Stimulated activated CD8-positive, alpha-beta memory T cell treated with anti-CD3 and anti-CD28 coated beads, Interleukin-15, amount 100 ng/mL, for 48 hours (primary cell): ENCODE measurements at places on chromosomes 3 and 15.

GRCh38 chr15:84833447-84834228 lies 16.5 kb downstream of the ALPK3 start:
- DNase-seq: no peak

DNA sequence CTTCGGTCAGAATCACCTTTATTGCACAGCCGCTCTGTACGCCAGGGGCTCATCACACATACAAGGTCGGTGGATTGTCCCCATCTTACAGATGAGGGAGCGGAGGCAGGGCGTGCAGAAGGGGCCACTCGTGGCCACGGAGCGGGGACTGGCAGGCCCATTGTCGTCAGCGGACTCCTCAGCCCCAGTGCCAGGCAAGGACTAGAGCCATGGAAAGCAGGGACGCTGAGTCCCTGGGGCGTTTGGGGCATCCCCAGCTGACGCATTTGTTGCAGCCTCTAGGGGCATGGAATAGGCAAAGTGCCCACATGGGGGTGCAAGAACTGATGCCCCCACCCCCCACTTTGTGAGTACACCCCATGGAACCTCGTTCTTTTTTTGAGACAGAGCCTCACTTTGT lies 29.8 kb upstream of the FURIN start:
- DNase-seq: no peak

GRCh38 chr3:14577897-14578296 lies 37.8 kb upstream of the GRIP2 start:
- no peak for DNase-seq

- no peak for DNase-seq
Observed at GRCh38 chr3:157354722-157355121, 81.9 kb upstream of the PTX3 start.

DNA sequence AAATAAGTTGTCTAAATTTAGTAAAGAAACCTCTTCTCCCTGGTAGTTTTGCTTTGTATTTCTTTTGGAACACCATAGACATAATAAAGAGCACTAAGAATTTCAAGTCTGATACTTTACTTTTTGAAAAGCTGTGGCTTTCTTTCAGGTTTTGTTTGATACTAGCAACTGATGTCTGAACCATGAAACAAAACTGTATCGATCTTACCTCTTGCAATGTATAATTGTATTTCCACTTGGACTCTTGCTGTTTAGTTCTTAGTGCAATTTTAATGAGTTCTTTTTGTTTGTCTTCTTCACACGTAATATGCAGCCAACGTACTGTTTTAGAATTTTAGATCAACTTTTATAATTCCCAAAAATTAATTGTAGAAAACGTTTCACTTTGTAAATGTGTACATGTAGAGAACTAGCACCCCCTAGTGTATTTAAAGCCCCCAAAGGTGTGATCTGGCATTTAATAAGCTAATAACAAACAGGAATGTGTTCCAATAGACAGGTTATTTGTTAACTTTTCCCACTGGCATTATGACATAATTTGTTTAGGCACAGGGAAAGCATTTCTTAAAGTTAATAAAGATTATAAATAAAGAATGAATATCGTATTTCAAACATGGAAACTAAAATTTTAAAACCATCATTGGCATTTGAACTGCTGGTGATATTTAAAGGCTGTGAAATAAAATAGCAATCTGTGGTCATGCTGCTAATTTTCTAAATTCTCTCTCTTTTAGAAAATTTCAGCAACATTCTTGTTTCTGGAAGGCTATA lies 289.1 kb upstream of the DNAJC19 start:
- DNase-seq: no peak

DNA sequence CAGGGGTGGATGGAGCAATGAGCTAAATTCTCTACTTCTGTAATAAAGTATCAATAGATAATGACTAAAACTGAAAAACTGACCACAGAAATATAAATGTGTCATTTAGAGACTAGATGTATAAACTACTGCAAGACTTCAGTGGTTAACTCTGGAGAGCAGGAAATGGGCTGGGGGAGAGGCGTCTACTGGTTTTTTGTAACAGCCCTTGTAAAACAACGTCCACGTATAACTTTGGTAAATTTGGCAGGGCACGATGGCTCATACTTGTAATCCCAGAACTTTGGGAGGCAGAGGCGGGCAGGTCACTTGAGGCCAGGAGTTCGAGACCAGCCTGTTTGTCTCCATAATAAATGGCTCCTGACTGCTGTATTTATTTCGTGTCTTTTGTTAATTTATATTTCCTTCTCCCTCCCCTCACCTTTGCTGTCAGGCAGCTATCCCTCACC lies 12.5 kb downstream of the RAB27A start:
- peak; percentile 65 for DNase-seq

- DNase-seq: peak; percentile 66
Observed at GRCh38 chr15:64905119-64905831, 6.4 kb upstream of the ANKDD1A start.

- DNase-seq: no peak
Observed at GRCh38 chr15:68874788-68875187, 54.1 kb upstream of the ANP32A start.

GRCh38 chr3:39869890-39870289 lies 60.5 kb downstream of the MYRIP start:
- no peak for DNase-seq

DNA sequence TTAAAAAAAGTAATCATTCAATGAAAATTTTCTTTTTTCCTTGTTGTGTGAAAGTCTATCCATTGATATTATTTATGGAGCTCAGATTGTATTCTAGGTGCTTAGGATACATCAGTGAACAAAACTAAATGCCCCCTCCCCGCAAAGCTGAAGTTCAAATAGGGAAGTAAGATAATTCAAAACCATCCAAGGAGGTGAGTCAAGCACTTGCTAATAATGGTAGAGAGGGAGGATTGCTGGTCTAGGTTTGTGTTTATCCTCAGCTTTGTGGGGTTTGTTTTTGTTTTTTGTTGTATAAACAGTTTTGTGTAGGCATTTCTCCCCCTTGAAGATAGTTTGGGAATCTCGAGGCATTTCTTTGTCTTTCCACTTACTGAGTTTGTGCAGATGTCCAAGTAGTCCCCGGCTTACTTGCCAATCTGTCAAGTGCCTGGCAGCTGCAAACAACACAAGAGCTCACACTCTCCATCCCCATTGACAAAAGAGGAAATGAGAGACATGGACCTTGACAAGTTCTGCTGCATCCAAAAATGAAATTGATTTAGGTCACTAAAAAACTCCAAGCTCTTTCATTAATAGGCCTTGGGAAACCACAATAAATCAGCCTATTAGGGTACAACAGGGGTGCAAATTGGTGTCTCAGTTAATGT lies 575.8 kb upstream of the TBL1XR1 start:
- no peak for DNase-seq

DNA sequence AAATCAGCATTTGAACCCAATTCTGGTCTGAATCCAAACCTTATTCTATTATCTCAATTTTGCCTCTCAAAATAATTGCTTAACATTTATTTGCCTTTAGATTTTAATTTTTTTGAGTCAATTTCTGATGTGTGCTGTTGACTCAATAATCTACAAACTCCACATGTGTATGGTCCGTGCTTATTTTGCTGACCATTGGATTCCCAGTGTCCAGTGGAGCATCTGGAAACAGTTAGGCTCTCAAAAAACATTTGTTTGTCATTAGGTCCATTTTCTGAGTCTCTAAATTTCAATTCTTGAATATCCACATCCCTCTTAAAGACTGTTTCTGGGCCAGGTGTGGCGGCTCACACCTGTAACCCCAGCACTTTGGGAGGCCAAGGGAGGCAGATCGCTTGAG lies 19.2 kb upstream of the MYZAP start:
- DNase-seq: no peak

- DNase-seq: no peak
Observed at GRCh38 chr3:96734273-96735009, 80.0 kb upstream of the EPHA6 start.

GRCh38 chr15:76912430-76912829 lies 7.3 kb upstream of the SCAPER start:
- no peak for DNase-seq
